BE2C (cell line): ENCODE measurements at places on chromosomes 3 and 15.

GRCh38 chr3:169506956-169507355 lies 156.6 kb downstream of the MECOM start:
- no peak for DNase-seq

DNA sequence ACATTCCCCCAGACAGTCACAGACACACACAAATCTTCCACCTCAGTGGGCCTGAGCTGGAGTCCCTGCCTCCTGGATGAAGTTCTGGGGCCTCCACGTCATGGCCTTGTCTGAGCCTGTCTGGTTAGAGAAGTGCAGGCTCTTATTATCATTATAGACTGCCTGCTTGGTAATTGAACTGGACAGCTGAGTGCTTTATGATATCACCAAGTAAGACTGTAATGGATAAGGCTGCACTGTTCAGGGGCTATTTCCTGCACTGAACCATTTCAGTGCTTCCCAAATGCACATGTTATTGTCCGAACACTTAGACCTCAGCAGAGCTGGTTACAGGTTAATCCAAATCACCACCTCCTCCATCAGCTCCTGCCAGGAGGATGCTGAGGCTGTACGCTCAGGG lies 8.7 kb upstream of the ST6GAL1 start:
- DNase-seq = peak; percentile 85

- DNase-seq = no peak
Measured at GRCh38 chr3:33091746-33092145, 5.2 kb downstream of the GLB1 start.

DNA sequence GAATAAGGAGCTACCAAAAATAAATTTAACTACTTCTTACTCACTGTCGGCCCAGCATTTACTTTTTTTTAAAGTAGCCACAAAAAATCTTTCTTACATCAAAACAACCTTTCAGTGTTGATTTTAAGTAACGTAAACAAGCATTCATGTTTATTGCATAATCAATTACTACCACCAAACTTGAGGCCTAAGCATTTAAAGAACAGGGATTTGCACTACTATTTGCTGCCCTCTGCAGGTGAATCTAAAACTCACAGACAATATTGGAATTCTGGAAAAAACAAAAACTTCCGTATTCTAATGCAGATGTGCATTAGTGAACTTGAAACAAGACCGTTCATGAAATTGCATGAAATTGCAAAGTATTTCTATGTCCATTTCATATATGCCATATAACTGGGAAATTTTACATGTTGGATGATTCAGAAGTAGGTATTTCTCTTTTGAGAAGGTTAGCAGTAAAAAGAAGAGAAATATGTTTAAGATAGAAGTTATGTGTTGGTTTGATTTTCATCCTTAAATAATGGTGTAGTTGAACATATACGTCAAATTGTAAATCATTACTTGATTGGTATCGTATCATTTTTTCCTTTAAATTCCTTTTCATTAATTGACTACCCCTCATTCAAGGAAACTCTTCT lies 55.6 kb downstream of the CGGBP1 start:
- DNase-seq = peak; percentile 29

GRCh38 chr3:71107926-71108325 lies 475.6 kb downstream of the FOXP1 start:
- DNase-seq = no peak

DNA sequence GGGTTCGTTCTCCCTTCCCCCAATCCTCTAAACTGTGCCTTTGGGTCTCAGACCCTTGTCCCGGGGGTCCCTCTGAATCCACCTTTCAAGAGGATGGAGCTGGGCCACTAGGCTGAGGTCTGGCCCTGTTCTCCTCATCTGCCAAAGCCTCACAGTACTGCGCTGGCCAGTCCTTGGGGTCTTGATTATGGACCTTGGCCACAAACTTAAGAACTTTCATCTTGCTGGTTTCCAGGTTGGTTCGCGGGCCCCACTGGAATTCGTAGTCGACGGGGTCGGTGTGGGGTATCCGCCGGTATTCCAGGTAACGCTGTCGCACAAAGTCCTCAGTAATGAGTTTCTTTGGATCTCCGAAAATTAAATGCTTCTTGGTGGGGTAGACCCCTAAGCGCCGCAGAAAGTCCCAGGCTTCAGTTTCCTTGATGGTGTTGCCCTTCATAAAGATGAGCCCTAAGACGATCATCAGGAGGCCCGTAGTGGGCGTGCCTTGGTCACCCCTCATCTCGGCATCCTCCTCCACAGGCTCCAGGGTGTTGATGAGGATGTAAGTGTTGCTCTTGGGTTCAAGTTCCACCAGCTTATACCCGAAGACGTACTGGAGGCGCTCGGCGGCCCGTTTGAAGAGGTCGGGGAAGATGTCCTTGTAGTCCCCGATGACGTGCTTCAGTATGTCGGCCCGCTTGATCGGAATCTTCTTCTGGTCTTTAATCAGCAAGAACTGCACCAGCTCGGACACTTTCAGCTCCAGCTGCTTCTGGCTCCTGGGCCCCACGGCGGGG lies 727 bp downstream of the NSMCE3 start:
- DNase-seq = peak; percentile 8

DNA sequence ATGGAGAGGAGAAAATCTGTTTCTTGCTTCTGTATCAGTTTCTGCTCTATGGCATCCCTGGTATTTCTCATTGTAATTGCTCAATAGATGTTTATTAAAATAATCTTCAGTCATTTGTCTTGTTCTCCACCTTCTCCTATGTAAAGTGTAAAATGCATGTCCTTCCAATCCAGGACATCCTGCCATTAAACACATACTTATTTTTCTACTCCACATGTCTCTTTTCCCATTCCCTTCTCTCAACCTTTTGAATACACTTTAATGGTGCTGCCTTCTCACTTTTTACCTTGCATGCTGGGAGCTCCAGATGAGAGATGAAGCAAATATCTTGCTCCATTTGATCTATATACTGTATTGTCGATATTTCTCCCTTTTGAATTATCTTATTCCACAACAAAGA lies 49.7 kb downstream of the TUSC7 start:
- no peak for DNase-seq

GRCh38 chr3:16928386-16929132 lies 43.8 kb downstream of the PLCL2 start:
- DNase-seq = no peak

DNA sequence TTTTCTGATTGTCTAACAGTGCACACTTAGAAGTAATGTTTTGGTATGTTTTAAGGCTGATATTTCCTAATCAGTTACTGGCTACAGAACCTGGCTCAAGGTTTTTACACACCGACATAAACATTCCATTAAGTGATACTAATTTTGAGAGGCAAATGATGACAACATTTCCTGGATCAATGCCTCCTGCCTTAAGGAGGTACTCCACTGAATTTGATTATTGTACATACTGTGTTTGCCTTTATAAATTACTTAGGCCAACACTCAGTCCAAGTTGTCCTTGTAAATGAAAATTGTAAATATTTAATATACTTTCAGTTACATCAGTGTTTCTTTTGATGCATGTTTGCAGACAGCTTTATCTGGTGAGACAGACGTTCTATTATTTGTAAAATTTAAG lies 24.2 kb upstream of the LXN start:
- no peak for DNase-seq

DNA sequence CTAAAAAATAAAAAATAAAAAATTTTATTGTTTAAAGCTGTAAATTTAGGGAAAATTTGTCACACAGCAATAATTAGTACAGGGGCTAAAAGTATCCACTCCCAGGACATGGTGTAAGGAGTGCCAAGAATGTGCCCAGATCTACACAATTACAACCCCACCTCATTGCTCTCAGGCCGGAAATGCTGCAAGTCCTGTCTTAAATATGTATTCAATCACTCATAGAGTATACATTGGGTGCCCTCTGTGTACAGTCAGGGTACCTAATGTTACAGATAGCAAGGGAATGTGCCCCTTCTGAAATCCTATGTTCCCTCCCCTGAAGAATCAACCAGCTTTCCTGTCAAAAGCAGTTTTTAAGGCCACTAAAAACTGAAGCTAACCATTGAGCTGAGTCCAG lies 106.6 kb downstream of the MECOM start:
- DNase-seq = no peak
